RWPE1 (cell line): ENCODE measurements at places on chromosomes 16 and 17.

DNA sequence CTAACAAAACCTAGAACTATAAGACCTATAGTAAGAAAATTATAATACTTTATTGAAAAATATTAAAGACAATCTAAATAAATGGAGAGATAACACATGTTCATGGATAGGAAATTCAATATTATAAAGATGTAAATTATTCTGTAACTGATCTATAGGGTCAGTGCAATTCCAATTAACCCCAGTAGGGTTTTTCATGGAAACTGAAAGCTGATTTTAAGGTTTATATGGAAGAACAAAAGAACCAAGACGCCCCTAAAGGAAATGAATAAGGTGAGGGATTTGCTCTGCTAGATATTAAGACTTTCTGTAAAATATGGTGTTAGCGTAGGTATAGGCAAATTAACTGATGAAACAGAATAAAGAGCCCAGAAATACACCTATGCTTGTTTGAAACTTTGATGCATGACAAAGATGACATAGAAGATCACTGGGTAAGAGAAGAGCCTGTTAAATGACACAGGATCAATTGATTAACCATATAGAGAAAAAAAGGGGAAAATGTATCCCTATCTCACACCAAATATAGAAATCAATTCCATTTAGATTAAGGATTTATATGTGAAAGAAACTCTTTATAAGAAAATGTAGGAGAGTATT is 3.0 kb downstream of the ICAM2 start:
- DNase-seq: no peak

GRCh38 chr16:11915114-11915643 is 577 bp downstream of the GSPT1 start:
- DNase-seq: no peak

DNA sequence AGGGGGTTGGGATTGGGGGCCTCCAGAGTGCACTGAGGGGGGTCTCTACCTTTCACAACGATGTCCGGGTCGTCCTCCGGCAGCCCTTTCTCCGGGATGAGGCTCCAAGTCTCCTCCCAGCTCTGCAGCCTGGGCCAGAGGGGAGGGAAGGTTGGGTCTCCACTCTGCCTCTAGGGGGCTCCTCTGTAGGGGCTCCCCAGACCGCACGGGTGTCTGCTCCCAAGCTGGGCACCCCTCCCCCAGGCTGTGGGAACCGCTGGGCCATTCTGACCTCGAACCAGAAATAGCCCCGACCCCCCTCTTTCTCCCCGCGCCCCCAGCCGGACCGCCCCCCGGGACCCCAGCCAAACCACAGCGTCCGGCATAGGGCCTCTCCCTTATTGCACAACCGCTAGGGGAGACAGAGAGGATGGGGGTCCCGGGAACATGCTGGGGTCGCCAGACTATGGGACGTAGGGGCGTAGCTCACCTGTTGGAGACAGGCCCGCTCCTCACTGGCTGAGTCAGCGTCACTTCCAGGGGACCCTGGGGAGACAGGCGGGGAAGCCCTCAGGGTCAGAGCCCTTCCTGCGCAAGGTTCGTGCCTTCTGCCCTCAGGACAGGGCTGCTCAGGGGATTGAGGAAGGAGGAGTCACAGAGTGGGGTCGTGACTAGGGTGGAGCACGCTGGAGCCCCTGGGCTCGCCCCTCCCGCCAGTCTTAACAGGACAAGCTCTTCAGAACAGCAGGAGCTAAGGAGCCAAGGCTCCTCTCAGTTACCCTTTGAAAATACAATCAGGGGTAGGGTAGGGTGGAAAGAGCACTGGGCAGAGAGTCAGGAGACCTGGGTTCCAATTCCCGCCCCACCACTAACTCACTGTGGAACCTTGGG is 2.7 kb downstream of the PLEKHH3 start:
- peak; percentile 52 for DNase-seq

DNA sequence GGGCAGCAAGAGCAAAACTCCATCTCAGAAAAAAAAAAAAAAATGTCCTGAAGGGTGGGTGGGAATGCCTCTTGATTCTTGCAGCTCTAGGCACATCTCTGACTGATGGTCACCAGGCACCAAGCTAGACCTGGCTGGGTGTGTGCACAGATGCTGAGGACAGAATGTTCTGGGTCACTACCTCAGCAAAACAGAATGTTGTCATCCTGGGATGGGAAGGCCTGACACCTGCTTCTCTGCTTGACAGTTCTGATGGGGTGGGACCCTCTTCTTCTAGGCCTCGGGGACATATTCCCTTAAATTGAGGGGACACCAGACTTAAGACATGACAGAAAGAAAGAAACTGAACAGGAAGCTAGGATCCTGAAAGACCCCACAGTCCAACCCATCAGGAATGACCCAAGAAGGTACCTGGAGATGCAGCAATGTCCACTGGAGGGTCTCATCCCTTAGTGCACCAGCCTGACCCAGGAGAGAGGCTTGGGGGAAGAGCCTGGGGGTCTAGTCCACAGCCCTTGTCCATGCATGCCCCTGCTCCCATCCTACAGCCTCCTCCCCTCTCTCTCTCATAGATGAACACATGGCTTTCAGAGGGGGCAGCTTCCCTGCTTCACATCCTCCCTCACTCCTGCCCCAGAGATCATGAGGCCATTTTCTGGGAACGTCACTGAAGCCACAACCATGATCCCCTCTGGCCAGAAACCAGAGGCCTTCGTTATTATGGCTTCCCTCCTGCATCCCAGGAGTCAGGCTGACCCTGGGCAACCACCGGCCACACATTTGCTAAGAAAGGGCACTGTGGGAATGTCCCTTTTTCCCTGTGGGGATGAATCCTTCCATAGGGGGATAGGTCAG is 3.8 kb upstream of the STAT5B start:
- DNase-seq: no peak

DNA sequence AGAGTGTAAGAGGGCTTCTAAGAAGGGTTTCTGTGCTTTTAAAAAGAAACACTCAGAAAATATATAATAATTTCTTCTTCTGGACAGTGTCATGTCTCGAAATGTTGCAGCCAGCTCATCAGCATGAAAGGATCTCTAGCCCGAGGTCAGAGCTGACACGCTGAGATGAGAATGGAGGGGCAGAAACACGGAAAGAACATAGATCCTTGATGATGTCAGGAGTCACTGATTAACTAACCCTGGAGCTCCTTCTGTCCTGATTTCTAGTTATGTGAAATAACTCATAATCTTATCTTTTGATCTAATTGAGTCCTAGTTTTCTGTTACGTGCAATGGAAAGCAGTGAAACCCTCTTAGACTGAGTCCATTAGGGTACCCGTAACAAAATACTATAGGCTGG is 10.3 kb upstream of the TOX3 start:
- no peak for DNase-seq

- DNase-seq: no peak
Observed at GRCh38 chr16:79897104-79897452, 296.5 kb upstream of the MAF start.

GRCh38 chr16:66298571-66299120 is 67.8 kb upstream of the CDH5 start:
- no peak for DNase-seq

GRCh38 chr16:28218109-28218508 is 6.3 kb upstream of the XPO6 start:
- DNase-seq: no peak

GRCh38 chr16:70662991-70663523 is 16.7 kb downstream of the IL34 start:
- no peak for DNase-seq

GRCh38 chr17:41687828-41688640 is 651 bp upstream of the EIF1 start:
- peak; percentile 37 for DNase-seq

DNA sequence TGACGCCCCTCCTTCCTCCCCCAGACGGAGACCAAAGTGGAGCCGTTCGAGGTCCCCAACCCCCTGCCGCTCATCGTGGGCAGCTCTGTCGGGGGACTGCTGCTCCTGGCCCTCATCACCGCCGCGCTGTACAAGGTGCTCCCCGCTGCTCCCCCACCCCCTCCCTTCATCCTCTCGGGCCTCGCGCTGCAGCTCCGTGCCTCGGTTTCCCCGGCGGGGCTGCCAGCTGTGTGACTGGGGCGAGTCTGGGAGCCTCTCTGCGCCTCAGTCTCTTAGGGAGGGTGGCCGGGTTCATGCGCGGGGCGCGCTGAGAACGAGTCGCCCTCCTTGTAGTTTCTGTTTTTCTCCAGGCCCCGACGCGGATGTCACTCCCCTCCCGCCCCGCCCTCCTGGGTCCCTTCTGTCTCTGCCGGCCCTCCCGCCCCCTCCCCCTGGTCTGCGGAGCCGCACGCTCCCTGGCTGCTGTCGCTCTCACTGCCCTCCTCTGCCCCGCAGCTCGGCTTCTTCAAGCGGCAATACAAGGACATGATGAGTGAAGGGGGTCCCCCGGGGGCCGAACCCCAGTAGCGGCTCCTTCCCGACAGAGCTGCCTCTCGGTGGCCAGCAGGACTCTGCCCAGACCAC is 23.7 kb upstream of the ITGAX start:
- DNase-seq: no peak

- no peak for DNase-seq
Observed at GRCh38 chr16:70725024-70725911, 39.4 kb upstream of the MTSS2 start.

GRCh38 chr16:56930486-56931270 is 1.3 kb upstream of the HERPUD1 start:
- DNase-seq: no peak

GRCh38 chr17:60769327-60769726 is 91.7 kb downstream of the BCAS3 start:
- no peak for DNase-seq

GRCh38 chr16:85530370-85530739 is 82.8 kb upstream of the GSE1 start:
- no peak for DNase-seq
